ENCODE measurements at places on chromosomes 7 and 10. TPM values are rescaled to one million over a fixed set of nuclear protein-coding genes. Genes with fewer than 3 reads are reported as not detected.

The SLC18A2 gene
- 1.7 TPM for total RNA-seq

The C7orf57 gene
- not detected for total RNA-seq

The PTF1A gene
- not detected for total RNA-seq

The ANXA8 gene
- total RNA-seq: 3.0 TPM

The AKR1C4 gene
- total RNA-seq: not detected

The SPDYE11 gene
- total RNA-seq: not detected

The PROSER2 gene
- total RNA-seq: 14.8 TPM

- no peak overlapping the region for H3K4me3 ChIP-seq
- H3K27me3 ChIP-seq: no peaks in the 10 kb centered on the region
- H3K36me3 ChIP-seq: no peaks in the 10 kb centered on the region
- H3K4me1 ChIP-seq: no peaks in the 10 kb centered on the region
Observed at GRCh38 chr10:42987121-42987541, 89.7 kb upstream of the RET start.

DNA sequence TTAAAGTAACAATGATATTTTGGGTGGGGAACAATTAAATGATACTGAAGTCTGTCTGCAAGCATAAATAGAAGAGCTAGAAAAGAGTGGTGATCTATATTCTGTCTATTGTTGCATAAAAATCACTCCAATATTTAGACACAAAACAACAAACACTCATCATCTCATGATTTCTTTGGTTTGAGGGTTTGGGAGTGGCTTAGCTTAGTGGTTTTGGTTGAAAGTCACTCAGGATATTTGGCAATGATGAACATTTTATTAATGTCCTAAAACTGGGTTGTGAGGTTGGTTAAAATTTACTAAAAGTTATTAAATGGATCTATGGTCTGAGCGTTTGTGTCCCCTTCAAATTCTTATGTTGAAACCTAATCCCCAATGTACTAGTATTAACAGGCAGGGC lies 54.7 kb upstream of the EGFR start:
- H3K27ac ChIP-seq: no peak overlapping the region
- H3K36me3 ChIP-seq: no peaks in the 10 kb centered on the region
- H3K4me3 ChIP-seq: no peak overlapping the region
- H3K4me1 ChIP-seq: no peaks in the 10 kb centered on the region
- H3K27me3 ChIP-seq: no peaks in the 10 kb centered on the region

DNA sequence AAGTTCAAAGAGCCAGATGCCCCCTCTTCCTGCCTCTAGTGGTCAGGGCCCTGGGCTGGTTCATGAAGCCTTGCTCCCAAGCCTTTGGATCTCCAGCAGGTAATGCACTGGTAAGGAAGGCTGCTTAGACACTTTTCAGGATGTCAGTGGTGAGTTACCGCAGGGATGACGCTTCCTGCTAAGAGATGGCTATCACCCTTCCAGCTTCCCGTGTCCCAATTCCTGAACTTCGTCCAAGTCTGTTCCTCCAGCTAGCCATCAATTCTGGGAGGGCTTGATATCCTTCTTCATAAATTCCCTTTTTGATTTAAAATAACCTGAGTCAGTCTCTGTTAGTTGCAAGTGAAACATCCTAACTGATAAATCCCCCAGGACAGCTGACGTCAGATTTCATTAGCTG lies 221.2 kb downstream of the PLXNA4 start:
- no peaks in the 10 kb centered on the region for H3K4me1 ChIP-seq
- H3K27ac ChIP-seq: no peak overlapping the region
- DNase-seq: no peak
- no peak overlapping the region for H3K4me3 ChIP-seq
- no peaks in the 10 kb centered on the region for H3K36me3 ChIP-seq
- peaks cover 21% of the 10 kb centered on the region for H3K27me3 ChIP-seq

DNA sequence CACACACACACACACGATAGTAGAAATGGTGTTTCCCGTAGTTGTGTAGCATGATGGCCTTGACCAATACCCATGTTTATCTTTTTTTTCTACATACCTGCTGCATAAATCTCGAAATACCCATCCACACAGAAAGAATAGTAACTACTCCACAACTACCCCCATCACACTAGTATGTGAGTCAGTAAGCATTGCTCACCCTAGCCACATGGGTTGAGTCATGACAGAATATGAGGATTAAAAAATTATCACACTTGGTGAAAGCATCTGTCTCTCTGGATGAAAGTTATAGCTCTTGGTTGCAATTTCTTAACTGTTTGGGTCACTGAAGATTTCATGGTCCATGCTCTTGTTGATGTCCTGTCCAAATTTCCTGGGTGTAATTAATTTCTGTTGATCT lies 103.4 kb upstream of the MDFIC start:
- no peak for DNase-seq
- H3K4me3 ChIP-seq: no peak overlapping the region
- H3K36me3 ChIP-seq: no peaks in the 10 kb centered on the region

- H3K27ac ChIP-seq: no peak overlapping the region
- peaks cover 10% of the 10 kb centered on the region for H3K4me1 ChIP-seq
- H3K4me3 ChIP-seq: no peak overlapping the region
- no peak for DNase-seq
- no peaks in the 10 kb centered on the region for H3K27me3 ChIP-seq
- no peaks in the 10 kb centered on the region for H3K36me3 ChIP-seq
Observed at GRCh38 chr10:33120700-33121099, 162.7 kb upstream of the ITGB1 start.

DNA sequence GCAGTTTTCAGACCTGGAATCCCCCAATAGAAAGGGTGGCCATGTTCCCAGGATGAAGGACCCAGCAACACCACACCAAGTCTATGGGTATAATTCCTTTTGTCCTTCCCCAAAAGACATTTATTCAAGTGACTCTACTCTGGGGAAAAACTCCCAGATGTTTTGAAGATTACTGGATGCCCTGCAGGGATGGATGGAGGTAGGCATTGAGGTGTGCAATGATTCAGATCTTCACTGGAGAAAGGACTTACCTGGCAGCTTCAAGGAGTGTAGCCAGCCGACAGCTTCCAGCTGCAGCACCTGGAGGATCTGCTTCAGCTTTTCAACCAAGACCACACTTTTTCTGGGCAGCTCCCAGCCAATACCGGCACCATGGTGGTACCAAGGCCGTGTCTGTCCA lies 172.0 kb downstream of the BAMBI start:
- no peaks in the 10 kb centered on the region for H3K36me3 ChIP-seq
- no peak overlapping the region for H3K27ac ChIP-seq
- no peak for DNase-seq
- no peaks in the 10 kb centered on the region for H3K27me3 ChIP-seq

GRCh38 chr7:123355576-123356190 lies 155.9 kb upstream of the SLC13A1 start:
- no peak for DNase-seq
- H3K27me3 ChIP-seq: no peaks in the 10 kb centered on the region
- no peaks in the 10 kb centered on the region for H3K36me3 ChIP-seq
- H3K4me3 ChIP-seq: no peak overlapping the region
- no peaks in the 10 kb centered on the region for H3K4me1 ChIP-seq
- H3K27ac ChIP-seq: no peak overlapping the region

GRCh38 chr10:81031774-81032173 lies 494.1 kb downstream of the SH2D4B start:
- no peak overlapping the region for H3K27ac ChIP-seq
- H3K36me3 ChIP-seq: no peaks in the 10 kb centered on the region
- DNase-seq: no peak

GRCh38 chr10:5538892-5539651 lies 14.3 kb downstream of the CALML3 start:
- H3K27ac ChIP-seq: no peak overlapping the region
- H3K27me3 ChIP-seq: no peaks in the 10 kb centered on the region
- DNase-seq: no peak
- peaks cover 6% of the 10 kb centered on the region for H3K4me1 ChIP-seq
- H3K4me3 ChIP-seq: no peak overlapping the region

DNA sequence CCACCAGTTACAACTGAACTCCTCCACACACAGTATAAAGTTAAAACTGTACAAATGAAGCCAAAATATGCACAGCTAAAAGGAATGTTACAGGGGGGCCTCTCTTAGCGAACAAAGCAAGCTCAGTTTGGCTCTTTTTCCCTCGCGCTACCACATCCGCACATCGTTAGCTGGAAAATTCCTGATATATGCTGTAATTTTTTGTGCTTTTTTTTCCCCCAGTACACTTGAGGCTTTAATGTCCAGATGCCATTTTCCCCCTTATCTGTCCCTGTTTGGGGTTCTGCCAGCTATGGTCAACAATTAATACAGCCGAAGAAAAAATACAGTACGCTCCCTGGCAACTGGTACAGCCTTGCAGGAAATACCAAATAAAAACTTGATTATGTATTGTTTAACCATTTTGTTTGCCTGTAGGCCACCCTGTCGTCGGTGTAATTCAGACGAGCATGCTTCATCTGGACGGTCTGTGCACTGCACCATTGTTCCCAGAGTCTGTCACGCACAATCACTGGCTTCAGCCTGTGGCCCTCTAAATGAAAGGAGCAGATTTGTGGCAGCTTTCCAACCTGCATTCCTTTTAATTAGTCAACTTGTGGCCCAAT lies 108.1 kb upstream of the FAM133B start:
- no peaks in the 10 kb centered on the region for H3K27me3 ChIP-seq
- H3K36me3 ChIP-seq: no peaks in the 10 kb centered on the region
- peak overlapping the region; percentile 70 for H3K27ac ChIP-seq
- no peak for DNase-seq
